ENCODE measurements at places on chromosomes 11 and 22.

DNA sequence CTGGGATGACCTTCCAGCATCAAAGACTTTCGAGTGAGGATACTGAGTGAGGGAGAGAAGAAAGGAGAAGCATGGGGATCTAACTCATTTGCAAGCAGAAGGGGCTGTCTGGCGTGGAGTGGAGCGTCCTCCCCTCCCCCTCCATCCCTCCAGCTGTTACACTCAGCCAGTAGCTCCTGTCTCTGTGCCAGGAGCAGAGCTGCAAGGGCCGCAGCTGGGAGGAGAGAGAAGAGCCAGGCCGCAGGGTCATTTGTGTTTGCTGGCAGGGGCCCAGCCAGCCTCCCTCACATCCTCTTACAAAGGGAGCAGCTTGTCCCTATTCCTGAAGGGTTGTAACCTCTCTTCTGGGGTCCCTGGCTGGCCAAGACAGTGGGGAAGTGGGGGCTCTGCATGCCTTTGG lies 57.9 kb downstream of the NECTIN1 start:
- peak; percentile 88 for DNase-seq

DNA sequence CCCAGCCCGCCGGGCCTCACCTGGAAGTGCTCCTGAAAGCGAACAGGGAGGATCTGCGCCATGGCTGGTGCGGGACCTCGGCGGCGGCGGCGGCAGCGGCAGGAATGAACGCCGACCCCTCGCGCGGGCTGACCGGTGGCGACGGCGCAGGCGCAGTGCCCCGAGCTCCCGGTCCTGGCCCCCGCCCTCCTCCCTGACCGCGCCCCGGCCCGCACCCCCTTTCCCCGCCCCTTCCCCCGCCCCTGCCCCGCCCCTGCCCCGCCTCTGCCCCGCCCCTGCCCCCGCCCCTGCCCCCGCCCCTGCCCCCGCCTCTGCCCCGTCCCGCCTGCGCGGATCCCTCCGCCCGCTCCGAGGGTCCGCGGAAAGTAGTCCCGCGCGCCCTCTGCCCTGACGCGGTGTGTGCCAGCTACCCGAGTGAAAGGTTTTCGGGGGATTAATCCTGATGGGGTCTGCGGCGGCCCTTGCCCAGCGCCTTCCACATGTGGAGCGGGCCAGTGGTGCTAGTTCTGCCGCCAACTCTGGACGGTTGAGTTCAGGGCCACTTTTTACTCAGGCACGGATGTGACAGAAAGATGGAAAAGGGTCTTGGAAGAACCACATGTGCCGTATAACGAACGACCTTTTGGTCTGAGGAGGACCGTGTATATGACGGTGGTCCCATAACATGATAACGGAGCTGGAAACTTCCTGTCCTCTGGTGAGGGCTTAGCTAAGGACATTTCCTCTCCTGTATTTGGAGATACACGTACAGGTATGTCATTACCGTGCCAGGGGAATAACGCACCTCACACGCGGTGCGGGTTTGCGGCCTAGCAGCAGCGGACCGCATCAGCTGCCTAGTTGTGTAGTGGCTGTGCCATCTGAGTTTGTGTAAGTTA lies at the start of gene CLTCL1:
Gene CLTCL1 (minus strand): TSS at position 140 of the 878 bp plus-strand sequence. CDS start 78 bp downstream, at position 62.
- peak; percentile 52 for DNase-seq

GRCh38 chr11:9182180-9182871 lies 82.8 kb downstream of the DENND5A start:
- no peak for DNase-seq

DNA sequence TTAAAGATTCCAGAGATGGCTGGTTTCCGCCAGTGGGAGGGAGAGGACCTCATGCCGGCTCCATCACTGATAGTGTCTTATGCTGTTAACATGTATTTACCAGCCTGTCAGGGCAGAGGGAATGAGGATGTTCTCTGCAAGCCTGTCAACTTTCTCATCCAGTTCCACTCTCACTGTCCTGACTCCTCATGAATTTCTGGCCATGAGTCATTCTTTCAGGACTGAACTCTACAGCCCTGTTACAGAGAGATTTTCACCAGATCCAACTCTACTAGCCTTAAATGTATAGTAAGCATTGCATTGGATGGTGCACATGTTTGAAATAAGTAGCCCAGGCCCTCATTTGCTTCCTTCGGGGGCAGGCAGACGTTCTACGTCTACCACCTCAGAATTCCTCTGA lies 387.7 kb downstream of the TMEM135 start:
- DNase-seq: peak; percentile 16

DNA sequence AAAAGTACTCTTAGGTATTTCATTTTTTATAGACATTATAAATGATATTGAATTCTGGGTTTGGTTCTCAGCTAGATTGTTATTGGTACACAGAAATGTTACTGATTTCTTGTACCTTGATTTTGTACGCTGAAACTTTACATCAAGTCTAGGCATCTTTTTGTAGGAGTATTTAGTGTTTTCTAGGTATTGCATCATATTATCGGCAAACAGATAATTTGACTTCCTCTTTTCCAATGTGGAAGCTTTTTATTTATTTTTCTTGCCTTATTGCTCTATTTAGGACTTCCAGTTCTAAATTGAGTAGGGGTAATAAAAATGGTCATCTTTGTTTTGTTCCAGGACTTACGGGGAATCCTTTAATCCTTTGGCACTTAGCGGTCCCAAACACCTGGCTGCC lies 676.6 kb upstream of the CCDC179 start:
- no peak for DNase-seq

- no peak for DNase-seq
Measured at GRCh38 chr22:43351966-43352345, 8.8 kb upstream of the SCUBE1 start.

- no peak for DNase-seq
Measured at GRCh38 chr11:32313477-32313876, 121.9 kb downstream of the WT1 start.

- DNase-seq: no peak
Measured at GRCh38 chr22:39462443-39463221, 5.8 kb downstream of the MGAT3 start.

DNA sequence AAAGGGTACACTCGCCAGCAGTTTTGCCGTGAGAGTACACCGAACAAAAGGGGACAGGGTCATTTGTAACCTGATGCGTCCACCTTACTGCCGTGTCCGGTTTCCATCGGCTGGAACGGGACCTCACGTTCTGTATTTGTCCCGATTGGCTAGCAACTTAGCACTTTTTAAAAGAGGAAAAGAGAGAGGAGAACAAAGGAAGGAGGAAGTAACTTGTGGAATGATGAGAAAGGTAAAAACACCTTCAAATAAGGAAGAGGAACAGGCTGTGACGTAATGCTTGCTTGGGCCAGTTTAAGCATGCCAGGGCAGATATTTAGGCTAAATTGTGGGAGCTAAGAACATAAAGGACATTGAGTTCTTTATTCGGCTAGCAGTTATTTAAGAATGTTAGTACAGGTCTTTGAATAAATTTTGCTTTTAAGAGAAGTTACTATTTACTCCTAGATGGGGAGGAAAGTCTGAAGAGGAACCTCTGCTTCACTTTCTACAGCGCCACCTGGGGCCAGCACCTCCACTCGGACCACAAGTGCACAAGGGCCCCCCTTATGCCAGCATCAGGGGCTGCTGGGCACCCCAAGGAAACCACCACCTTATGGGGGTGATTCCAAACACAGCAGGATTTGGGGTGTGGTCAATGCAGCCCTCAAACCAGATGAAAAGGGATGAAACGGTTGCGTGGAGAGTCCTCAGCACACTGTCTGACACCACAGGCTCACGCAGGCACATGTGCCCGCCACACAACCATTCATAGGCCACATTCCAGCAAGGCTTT lies 5.8 kb downstream of the ARSA start:
- DNase-seq: no peak

GRCh38 chr11:116215471-116216113 lies 557.2 kb downstream of the BUD13 start:
- no peak for DNase-seq

DNA sequence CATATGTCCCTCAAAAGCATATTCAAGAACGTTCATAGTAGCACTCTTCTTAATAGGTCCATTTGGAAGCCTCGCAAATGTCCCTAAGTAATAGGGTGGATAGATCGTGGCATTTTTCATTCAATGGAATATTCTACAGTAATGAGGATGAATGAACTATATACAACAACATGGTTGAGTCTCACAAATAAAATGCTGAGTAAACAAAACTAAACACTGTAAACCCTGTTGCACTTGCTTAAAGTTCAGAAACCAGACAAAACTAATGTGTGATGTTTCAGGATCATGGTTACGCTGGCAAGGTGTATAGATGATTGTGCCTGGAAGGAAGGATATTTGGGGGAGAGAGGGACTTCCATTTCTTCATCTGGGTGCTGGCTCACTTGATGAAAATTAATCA lies 90.4 kb upstream of the RASSF10 start:
- DNase-seq: no peak

DNA sequence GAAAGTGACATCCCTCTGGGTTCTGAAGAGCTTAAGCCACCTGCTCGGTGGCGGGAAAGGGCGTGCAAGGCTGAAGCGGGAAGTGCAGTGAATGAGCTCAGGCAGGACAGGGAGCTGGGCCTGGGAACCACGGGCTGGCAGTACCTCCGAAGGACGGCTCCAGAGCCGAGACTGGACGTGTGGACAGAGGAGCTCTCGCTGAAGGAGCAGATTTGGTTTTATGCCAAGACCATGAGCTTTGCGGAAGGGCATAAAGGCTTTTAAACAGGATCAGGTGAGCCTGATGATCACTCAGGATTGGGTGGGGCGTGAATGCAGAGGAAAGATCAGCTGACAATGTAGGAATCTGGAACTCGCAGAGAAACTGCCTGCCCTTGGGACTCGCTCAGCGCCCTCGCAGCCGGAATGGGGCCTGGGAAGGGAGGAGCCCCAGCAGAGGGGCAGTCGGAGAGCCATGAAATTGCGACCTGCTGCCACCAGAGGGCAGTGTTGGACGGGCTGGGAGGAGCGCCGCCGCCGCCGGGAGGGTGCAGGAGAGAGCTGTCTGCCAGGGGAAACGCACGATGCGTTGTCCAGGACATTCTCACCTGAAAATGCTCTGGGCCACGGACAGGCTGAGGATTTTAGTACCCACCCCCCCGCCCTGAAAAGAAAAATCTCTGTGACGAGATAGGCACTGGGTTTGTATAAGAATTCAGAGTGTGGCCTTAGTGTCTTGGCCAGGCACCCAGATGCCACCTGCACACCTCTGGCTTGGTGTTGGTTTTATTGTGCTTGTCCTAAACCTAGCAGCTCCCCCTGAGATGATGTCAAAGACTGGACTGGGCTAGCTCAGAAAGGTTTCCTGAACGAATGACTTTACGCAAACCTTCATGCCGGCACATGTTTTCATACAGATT lies 324.4 kb downstream of the NTM start:
- DNase-seq: peak; percentile 72

GRCh38 chr22:26985206-26985605 lies 327.8 kb downstream of the MIAT start:
- DNase-seq: no peak

- DNase-seq: no peak
Measured at GRCh38 chr11:128734103-128734831, 40.4 kb downstream of the FLI1 start.

DNA sequence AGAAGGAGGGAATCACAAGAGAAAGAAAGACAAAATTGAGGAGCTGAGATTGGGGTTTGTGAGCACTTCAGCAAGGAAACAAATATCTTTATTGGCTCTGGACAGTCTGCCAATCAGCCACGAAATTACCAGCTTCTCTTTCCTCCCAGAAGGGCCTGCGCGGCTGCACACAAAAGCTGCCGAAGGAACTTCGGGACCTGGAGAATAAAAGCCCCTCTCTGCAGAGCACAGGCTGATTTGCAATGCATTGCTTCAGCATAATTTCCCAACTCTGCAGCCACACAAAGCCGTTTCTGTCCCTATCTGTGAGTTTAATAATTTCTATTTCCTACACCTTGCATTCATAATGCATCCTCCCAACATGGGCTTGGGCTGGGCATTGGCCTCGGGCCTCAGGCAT lies 522.6 kb downstream of the BUD13 start:
- DNase-seq: no peak

- no peak for DNase-seq
Measured at GRCh38 chr22:49462795-49463194, 364.9 kb downstream of the BRD1 start.

DNA sequence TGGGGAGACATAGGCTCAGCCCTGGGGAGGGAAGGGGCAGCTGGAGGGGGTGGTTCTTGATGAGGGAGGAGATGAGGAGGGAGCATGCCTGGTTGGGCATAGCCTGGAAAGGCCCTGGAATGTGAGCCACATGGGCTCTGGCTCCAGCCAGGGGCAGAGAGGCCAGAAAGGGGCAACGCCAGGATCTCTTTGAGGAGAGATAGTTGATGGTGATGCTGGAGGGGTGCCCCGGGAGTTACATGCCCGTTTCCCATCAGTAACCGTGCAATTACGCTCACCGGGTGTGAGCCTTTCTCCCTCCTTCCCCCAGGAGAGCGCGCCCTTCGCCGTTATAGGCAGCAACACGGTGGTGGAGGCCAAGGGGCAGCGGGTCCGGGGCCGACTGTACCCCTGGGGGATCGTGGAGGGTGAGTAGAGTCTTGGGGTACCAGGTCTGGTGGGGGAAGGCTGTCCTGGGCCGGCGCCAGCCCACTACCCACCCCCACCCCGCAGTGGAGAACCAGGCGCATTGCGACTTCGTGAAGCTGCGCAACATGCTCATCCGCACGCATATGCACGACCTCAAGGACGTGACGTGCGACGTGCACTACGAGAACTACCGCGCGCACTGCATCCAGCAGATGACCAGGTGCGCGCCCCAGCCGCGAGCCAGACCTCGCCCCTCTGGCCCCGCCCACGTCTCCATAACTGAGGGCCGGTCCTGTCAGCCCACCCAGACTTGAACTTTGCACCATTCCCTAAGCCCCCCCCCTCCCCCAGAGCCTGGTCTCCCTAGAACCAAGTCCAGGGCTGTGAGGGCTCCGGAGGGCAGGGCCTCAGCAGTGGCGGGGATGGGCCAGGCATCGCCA lies 1.8 kb upstream of the GP1BB start:
- DNase-seq: no peak

GRCh38 chr11:112801025-112801816 lies 160.0 kb upstream of the NCAM1 start:
- DNase-seq: no peak

DNA sequence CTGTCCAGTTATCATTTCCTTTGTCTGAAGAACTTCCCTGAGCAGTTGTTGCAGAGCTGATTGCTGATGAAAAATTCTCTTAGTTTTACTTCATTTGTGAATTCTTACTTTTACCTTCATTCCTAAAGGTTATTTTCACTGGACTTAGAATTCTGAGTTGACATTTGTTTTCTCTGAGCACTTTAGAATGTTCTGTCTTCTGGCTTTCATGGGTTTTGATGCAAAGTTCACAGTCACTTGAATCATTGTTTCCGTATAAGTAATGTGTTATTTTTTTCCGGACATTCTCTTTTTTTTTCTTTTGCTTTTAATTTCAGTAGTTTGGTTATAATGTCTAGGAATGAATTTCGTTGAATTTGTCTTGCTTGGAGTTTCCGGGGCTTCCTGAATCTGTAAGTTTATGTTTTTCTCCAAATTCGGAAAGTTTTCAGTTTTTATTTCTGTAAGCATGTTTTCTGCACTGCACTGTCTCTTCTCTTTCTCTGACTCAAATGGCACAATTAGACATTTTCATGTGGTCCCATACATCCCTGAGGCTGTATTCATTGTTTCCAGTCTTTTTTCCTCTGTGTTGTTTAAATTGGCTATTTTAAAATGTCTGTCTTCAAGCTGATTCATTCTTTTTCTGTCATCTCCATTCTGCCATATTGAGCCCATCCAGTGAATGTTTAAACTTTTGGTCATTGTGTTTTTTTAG lies 68.5 kb upstream of the NARS2 start:
- DNase-seq: no peak

- DNase-seq: no peak
Measured at GRCh38 chr11:30666817-30667216, 80.7 kb upstream of the MPPED2 start.

Measured in fibroblast of mammary gland (primary cell).